ENCODE measurements at places on chromosomes 6 and 20.

DNA sequence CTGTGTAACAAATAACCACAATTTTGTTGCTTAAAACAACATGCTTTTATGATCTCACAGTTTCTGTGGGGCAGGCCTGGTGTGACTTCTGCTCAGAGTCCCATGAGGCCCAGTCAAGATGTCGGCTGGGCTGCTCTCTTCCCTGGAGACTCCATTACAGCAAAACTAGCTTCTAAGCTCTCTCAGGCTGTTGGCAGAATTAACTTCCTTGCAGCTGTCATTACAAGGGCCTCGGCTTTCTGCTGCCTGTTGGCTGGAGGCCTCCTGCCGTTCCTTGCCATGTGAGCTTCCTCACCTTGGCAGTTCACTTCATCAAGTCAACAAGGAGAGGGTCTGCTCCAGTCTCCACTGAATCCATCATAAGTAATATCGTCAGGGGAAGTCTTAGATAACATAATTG is 659.2 kb downstream of the PRKN start:
- no peak for DNase-seq

DNA sequence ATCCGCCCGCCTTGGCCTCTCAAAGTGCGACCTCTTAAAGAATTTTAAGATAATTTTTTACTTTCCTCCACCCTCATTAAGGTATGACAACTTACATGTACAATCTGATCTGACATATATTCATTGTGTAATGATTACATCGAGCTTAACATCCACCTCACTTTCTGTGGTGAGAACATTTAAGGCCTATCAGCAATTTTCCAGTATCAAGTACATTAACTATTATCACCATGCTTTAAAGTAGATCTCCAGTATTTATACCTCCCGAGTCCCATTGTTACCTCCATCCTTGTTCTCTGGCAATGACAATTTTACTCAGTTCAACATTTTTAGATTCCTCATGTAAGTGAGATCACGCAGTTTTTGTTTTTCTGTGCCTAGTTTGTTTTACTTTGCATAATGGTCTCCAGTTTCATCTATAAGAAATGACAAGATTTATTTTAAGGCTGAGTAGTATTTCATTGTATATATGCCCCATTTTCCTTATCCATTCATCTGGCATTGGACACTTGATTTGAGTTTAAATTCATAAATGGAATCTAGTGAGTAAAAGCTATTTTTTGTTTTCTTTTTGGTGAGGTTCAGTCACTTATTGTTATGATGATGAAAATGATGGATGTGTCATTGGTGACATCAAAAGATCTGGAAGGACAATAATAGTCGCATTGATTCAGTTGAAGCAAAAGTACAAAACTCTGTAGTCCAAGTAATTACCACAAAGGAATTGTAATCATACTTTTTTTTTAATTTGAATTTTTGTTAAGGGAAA is 87.0 kb downstream of the OR2B2 start:
- DNase-seq: no peak

DNA sequence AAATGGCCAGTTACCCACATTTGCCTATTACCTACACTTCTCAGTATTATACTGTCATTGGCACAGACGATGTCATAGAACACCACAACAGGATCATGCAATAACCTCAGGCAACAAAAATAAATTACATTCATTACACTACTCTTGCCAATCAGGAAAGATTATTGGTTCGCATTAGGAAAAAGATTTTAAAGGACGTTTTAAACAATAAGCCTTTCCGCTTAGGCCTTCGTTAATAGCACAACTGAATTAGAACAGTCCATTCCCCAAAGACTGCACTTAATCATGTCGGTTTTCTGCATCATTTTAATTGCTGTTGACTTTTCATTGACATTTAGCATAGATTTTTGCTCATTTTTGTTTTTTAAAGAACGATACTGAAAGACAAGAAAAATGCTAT is 912 bp upstream of the SENP6 start:
- no peak for DNase-seq

DNA sequence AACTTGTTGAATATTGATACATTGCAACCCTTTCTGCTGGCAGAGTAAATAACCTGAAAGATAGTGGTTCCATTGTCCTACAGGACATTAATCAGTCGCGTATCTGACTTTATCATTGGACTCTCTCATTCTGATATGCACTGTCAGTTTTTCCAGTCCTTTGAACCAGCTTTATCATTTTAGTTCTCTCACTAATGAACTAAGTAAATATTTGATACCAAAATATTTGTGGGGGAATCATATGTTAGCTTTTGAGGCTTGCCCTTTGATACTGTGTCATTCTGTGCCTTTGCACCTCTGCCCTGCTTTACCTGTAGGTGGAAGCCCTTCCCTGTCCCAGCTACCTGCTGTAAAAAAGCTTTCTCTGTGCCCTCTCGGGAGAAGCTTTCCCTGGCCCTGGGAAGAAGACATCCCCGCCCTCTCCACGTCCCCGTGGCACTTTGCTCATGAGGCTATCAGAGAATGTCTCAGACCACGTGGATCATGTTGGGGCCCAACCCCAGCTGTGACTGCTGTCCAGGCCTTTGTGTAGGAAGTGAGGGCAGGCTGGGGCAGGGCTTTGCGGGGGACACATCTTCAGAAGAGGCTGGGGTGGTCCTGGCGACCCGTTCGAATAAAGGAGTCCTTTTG is 117.8 kb upstream of the NXT1 start:
- DNase-seq: no peak

GRCh38 chr6:152099446-152100182 is 292.1 kb downstream of the ESR1 start:
- no peak for DNase-seq

GRCh38 chr20:5890773-5891441 is 59.4 kb downstream of the TRMT6 start:
- no peak for DNase-seq

DNA sequence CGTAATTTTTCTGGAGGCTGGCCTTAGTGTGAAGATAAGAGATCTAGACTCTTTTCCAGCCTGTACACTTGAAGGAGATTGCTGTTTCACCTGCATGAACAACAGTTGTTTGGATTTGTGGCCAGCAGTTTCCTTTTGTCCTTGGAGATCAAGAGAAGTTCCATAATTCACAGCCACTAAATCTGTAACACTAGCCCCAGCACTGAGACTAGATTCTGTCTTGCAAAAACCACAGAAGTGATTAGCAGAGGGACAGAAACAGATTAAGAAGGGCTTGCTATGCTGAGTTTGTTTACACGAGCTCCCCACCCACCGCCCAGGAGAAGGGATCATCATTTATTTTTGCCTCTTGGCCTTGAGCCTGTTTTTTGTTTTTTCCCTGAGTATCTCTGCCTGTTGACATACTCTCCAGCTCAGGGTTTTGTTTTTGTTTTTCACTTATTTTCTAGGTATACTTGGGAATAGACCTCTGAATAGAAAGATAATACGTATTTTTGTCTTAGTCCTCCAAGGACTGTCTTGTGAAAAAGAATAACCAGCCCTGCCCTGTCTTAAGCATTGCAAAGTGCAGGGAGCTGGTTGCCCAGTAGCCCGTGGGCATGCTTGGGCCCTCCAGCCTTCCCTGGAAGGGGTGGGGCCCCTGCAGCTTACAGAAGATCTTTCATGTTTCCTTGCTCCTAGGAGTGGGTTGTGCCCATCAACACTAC is 93.1 kb upstream of the SOX4 start:
- DNase-seq: no peak

- no peak for DNase-seq
Observed at GRCh38 chr6:57142178-57142525, 30.0 kb upstream of the BAG2 start.

DNA sequence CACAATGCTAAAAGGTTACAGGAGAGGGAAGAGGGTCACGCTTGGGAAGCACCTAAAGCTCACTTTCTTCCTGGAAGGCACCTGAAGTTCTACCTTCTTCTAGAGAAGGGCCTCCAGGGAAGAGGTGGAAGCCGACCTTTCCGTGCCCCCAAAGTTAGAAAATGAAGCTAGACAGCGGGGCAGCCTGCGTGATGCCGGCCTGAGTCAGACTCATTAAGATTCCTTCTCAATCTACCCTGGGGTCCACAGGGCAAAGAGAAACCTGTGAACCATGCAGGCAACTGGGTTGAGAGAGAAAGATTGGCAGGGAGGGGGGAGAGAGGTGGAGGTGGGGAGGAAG is 54.8 kb upstream of the CCDC167 start:
- no peak for DNase-seq

DNA sequence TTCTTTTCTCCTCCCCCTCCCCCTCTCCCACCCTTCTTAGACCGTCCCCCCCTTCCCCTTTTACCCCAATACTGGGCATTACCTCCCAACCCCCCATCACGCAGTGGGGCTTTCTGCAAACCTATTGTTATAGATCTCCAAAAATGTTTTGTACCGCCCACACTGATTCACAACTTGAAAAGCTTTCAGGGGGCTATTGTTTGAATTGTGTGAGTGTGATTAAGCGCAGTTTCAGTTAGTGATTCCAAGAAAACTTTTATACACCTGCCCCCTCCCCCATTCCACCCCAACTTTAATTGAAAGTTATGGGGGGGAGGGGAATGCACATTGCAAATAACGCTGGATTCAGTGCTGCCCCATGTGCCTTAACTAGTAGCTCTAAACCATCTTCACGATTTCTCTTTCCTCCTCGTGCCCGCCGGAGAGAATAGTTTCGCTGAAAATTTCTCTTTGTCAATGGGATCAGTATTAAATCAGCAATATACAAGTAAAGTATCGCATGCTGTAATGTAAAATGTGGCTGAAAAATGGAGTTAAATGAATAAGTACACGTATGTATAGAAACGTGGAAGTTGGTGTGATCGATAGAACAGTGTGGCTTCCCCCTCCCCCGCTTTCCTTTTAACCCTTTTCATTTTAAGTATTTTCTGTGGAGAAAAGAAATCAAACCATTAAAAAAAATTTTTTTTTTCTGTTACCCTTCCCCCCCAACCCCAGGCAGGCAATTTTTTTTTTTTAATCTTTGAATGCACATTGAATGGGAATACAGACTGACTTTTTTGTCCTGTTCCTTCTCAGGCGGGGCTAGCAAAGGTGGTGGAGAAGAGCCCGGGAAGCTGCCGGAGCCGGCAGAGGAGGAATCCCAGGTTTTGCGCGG is 632 bp downstream of the LIN28B start:
- no peak for DNase-seq

DNA sequence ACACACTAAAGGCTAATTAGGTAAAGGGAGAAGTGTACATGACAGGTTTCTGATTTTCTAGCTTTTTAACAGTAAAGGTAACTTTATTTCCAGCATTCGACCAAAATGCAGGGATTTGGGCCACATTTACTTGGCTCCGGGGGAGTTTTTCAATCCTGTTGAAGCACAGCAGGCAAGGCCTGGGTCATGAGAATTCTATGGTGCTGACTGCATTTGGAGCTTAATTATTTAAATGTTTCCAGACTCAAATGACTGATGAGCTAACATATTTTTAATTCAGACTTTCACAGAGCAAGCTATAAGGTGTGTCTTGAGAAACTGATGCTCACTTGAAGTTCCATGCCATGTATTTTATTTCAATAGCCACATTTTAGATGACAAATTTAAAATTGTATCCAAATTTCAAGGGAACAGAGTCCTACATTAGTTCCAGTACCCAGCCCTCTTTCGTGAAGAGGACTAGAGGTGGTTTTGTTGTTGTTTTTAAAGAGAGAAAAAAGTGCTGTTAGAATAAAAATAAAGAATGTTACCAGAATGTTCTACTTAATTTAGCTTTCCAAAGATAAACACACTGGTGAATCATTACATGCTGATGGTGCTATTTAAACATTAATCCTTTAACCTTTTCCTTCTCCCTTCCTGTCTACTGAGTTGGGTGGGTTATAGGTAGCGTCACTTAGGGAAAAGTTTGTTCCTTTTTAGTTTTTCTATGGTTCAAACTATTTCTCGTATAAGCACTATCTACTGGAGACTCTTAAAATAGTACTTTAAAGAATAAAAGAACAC is 82.3 kb upstream of the PHACTR2 start:
- no peak for DNase-seq

DNA sequence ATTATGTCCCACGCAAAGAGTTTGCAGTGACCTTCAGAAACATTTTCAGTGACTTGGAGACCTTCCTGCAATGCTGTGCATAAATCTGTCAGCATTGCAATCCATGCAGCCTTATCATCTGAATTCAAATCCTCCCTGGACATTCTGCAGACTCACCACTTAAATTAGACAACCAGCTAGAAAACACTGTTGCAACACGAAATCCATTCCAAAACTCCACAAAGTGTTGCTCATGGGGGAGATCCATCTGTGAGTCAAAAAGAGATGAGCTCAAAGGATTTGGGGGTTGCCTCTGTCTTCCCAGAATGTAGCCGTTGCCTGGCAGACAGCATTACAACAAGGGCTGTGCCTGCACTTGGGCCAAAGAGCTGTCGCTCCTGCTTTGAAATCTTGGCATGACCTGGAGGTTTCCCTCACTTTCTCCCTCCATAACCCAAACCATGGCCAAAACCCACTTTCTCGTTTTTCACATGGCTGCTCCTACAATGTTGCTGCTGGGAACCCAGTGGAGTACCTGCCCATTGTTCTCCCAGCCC is 163.5 kb upstream of the CDYL start:
- no peak for DNase-seq

All from stimulated activated CD4-positive, alpha-beta T cell treated with anti-CD3 and anti-CD28 coated beads, Interleukin-4, amount 100 ng/mL, for 24 hours (primary cell).